Heart right ventricle (tissue), 16 donors: ENCODE measurements at places on chromosomes 4 and X. TPM values are rescaled to one million over a fixed set of nuclear protein-coding genes. Genes with fewer than 3 reads are reported as not detected.

The IL2 gene
- polyA plus RNA-seq, result not detected

DNA sequence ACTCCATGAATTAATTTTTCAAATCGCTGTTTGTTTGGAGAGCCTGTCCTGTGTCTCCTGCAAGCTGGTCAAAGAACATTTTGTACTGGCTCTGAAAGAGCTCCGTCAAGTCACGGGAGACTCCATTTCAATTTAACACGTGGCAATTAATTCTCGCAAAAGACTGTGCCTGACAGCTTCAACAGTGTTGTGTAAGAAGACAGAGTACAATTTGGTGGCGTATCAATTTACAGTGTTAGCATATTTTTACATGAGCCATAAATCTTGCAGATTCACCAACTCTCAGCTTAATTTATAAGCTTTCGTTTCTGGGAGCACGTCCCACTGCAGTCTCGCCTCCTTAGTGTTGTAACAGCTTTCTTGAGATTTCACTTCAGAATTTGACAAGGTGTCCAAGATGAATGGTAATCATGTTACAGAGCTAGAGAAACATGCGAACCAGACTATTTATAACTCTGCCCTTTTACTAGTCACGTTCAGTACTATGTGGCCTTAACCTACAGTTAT lies 70.8 kb downstream of the RWDD4 start:
- no peak for DNase-seq
- H3K36me3 ChIP-seq, result no peaks in the 10 kb centered on the region

DNA sequence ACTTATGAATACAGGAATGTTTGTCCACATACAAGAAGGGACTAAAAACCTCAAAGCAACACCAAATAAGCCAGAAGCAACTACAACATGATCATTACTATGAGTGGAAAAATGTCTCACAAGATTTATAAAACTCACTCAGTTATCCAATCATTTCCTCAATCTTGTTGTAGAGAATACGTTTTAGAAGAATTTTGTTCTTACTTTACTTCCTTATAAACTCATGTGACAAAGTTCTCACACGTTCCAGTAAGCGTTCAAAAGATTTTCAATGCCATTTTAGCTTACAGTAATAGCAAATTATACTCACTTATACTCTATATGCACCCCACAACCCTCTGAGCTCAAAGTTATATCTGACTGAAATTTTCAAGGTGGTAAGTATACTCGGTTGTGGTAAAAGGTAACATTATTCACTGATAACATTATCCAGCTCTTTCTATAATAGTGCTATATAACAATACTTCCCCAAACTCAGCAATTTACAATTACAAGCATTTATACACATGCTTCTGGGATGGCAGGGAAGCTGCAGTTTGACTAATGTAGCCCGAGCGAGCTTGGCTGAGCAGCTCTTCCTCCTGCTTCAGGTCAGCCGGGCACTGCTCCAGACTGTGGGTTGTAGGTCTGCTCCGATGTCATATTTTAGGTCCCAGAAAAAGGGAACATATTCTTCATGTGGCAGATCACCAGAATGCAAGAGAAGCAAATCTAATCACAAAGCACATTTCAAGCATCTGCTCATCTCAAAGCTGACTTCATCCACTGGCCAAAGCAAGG lies 226.3 kb downstream of the RCHY1 start:
- H3K4me3 ChIP-seq, result no peak overlapping the region
- H3K27me3 ChIP-seq, result no peaks in the 10 kb centered on the region
- H3K36me3 ChIP-seq, result no peaks in the 10 kb centered on the region
- H3K27ac ChIP-seq, result no peak overlapping the region
- DNase-seq, result no peak

- DNase-seq, result peak; percentile 34
- H3K36me3 ChIP-seq, result no peaks in the 10 kb centered on the region
- H3K27ac ChIP-seq, result peak overlapping the region; percentile 5
Measured at GRCh38 chr4:158775091-158775651, 6.3 kb downstream of the FNIP2 start.

DNA sequence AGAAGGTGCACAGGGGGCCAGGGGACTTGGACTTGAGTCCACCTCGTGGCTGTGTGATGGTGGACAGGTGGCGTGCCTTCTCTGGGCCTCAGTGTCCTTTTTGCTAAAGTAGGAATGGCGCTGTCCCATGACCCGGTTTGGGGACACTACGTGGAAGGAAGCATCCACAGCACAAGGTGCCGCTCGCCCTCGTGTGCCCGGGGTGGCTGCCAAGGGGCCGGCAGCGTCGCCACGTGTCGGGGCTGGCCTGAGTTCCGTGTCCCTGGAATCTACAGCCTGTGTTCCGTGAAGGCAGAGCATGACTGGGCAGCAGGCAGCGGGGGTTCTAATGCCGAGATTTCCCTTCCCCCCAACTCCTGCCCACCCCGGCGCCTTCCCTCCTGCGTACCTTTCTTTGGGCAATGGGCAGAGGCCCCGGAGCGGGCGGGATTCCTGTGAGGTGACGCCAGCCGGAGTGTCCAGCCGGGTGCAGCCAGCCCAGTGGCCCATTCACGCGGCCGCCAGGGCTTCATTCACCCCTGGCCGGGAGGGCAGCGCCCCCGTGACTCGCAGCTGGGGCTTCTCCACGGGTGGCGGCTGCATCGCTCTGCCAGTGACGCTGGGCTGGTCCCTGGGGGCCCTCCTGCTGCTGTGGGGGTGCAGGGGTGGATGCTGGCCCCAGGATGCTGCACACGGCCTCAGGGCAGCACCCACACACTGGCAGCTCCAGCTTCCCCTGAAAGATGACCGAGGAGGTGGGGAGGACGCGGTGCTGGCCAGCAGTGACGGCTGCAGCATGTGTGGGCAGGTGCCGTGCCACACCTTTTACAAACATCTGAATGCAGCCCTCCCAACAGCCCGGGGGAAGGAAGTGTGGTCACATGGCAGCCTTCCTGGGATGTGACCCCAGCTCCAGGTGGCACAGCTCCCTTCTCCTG lies 21.2 kb downstream of the DOK7 start:
- no peaks in the 10 kb centered on the region for H3K36me3 ChIP-seq
- H3K27me3 ChIP-seq, result peaks cover 44% of the 10 kb centered on the region
- peak overlapping the region; percentile 96 for H3K27ac ChIP-seq
- peak; percentile 77 for DNase-seq

- no peaks in the 10 kb centered on the region for H3K36me3 ChIP-seq
- no peak overlapping the region for H3K27ac ChIP-seq
- no peaks in the 10 kb centered on the region for H3K27me3 ChIP-seq
- DNase-seq, result no peak
Measured at GRCh38 chr4:122003335-122003734, 51.5 kb upstream of the TRPC3 start.

DNA sequence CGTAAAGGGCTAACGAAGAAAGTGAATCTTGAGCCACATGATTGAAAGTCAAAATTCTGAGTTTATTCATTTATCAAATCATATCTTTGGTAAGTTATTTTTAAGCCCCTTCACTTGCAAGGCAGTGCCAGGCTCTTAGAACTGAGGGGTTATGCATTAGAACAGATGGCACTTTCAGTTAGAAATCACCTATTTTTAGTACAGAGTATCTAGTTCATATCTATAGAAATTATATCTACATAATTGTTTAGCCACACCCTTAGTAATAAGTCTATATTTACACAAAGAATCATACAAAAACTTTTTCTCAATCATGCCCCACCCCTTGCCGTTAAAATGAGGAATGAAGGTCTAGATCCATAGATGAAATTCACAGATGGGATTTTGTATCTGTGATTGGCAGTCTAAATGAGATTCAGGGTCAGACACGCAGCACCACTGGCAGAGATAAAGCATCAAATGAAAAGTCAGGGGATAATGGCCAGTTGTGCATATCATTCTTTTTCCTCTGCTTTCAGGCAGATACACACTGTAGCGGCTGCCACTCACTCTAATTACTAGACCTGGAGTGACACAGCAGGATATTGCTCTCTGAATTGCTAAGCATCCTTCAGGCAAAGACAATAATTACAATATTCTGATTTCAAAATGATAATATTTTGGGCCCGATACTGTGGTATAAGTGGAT lies 440.5 kb downstream of the MAPK10 start:
- no peaks in the 10 kb centered on the region for H3K4me1 ChIP-seq
- H3K4me3 ChIP-seq, result no peak overlapping the region
- no peaks in the 10 kb centered on the region for H3K27me3 ChIP-seq
- H3K27ac ChIP-seq, result no peak overlapping the region
- H3K36me3 ChIP-seq, result no peaks in the 10 kb centered on the region

The SHOX gene
- polyA plus RNA-seq, result not detected

DNA sequence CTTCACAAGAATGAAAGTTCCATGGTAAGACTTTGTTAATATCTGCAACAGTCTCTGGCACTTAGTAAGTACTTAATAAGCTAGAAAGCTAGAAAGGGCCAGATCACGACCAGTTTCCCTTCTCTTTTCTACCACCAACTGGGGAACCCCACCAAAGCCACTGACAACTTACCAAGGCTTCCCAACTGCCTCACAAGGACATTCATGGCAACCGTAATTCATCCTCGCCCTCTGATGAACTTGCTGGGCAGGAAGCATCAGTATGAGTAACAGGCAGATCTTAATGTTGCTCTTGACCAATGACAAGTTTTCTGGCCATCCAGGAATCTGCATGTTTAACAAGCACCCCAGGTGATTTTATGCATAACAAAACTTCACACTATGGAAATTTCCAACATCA lies 23.2 kb upstream of the ZCCHC13 start:
- H3K4me3 ChIP-seq, result no peak overlapping the region
- no peak overlapping the region for H3K27ac ChIP-seq
- no peaks in the 10 kb centered on the region for H3K27me3 ChIP-seq
- H3K4me1 ChIP-seq, result peaks cover 5% of the 10 kb centered on the region

The CEP135 gene
- 0.90 TPM for polyA plus RNA-seq

GRCh38 chrX:24215272-24215671 lies 65.7 kb downstream of the ZFX start:
- no peak for DNase-seq
- no peak overlapping the region for H3K4me3 ChIP-seq
- H3K27me3 ChIP-seq, result no peaks in the 10 kb centered on the region
- H3K4me1 ChIP-seq, result no peaks in the 10 kb centered on the region

DNA sequence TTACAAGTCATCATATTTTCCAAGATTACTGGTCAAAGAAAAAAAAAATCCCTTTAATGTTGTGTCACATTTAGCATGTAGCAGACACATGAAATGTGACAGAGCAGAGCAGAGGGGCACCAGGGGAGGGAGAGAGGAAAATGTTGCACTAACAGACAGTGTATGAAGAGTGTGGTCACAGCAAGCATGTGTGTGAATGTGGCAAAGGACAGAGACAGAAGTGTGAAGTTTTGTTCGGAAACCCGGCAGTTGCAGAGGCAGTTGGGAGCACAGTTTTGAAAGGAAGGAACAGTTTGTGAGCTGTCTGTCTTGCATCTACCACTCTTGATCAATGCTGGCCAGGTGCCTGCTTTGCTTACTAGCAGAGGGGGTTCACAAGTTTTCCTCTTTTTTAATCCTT lies 83.9 kb upstream of the MAP3K15 start:
- peaks cover 27% of the 10 kb centered on the region for H3K4me1 ChIP-seq
- no peak for DNase-seq
- H3K4me3 ChIP-seq, result no peak overlapping the region
- no peaks in the 10 kb centered on the region for H3K27me3 ChIP-seq
